Stimulated activated CD4-positive, alpha-beta T cell treated with anti-CD3 and anti-CD28 coated beads, Interleukin-1b, Interleukin-23, amount 100 ng/mL, for 1 hour (primary cell): ENCODE measurements at places on chromosomes 6 and 20.

DNA sequence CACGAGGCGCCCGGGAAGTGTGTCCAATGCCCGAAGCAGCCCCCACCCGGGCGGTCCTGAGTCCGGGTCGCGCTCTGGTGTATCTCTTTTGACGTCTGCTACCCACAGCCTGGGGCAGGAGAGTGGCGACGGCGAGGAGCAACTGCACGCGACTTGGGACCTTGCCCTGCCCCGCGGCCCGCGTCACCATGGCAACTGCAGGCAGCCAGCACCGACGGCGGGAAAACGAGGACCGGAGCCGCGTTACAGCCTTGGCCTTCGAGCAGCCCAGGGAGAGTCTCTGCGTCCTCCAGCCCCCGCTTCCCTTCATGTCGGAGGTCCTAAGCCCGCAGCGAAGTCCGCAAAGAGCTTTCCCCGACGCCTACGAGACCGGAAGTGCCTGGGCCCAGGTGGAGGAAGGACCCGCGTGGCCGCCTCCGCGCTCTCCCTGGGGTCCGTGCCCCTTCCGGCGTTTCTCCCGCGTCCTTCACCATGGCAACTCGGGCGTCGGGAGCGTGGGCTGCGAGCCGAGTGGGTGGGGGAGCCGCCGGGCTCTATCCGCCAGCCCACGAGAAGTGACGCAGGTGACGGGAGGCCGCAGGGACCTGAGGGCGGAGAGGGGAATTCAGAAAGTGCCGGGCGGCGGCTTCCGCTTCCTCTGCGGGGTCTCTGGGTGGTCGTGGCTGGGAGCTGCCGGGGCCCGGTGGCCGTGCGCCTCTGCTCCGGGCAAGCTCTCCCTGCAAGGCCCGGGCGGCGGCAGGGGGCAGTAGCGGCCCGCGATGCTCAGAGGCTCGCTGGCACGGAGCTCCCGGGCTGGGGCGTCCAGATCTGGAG lies 88.6 kb upstream of the TGM3 start:
- peak; percentile 56 for DNase-seq

DNA sequence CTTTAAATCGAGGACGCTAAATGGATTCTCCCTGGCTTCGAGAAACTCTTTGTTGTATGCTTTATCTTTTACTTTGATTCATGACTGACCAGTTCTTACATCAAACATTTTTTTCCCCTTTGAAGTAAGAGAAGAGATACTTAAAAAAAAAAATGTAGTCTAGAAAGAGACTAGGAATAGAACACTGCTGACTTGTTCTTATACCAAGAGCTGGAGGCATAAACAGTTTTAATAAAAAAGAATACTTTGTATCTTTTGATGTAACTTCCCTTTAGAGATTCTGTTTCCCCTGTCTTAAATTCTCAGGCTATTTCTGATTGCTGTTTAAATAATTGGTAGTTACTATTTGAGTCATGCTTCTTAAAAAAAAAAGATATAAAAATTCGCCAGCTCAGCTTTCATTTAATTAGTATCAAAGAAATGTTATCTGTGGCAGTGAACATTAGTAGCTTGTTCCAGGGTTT lies 4.8 kb downstream of the ASXL1 start:
- DNase-seq = no peak

GRCh38 chr20:19546648-19547047 lies 211.4 kb upstream of the RIN2 start:
- DNase-seq = no peak

GRCh38 chr20:52035977-52036376 lies 155.6 kb downstream of the ZFP64 start:
- no peak for DNase-seq

- no peak for DNase-seq
Observed at GRCh38 chr6:16386057-16386456, 147.7 kb downstream of the GMPR start.

DNA sequence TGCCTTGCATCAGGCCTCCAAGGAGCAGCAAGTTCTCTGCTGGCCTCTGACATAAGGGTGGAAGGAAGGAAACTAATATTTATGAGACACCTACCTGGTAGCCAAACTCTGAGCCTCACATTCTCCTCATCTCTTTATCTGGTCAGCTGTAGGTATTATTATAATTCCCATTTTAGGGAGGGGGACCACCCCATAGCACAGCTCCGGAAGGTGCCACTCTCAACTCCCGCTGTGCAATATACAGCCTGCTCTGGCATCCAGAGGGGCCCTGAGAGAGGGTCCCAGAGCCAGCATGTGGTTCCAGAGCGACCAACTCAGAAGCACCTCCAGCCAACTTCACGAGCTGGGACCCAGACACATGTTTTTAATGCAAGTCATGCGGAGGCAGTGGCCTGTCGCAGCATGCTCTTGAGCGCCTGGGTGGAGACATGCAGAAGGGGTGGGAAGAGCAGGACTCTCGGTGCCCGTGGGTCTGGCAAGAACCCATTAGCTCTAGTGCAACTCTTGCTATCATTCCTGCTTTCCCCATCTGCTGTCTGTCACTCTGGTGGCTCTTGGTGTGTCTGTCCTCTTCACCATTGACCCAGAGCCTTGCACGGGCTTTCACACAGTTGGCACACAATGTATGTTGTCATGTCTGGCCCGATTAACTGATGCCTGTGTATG lies 15.0 kb upstream of the MYMX start:
- DNase-seq = no peak

GRCh38 chr20:15111654-15112053 lies 774.2 kb upstream of the FLRT3 start:
- no peak for DNase-seq

GRCh38 chr6:31791324-31792089 lies 4.0 kb downstream of the VARS1 start:
- DNase-seq = no peak

DNA sequence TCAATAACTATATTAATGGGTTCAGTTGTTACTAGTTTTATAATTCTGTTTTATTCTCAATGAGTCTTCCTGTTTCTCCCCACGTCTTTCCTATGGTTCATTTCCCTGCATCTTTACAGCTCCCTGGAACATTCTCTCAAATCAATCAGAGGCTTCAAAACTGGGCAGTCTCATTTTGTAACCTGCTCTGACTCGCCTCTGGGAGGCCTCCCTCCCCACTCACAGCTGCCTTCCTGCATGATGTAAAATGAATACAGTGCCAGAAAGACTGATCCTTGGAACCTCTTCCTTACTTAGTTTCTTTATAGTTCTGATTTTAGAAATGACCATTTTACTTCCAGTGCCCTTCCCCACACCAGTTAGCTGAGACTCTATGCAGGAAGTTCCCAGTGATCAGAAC lies 103.9 kb downstream of the ESR1 start:
- no peak for DNase-seq

DNA sequence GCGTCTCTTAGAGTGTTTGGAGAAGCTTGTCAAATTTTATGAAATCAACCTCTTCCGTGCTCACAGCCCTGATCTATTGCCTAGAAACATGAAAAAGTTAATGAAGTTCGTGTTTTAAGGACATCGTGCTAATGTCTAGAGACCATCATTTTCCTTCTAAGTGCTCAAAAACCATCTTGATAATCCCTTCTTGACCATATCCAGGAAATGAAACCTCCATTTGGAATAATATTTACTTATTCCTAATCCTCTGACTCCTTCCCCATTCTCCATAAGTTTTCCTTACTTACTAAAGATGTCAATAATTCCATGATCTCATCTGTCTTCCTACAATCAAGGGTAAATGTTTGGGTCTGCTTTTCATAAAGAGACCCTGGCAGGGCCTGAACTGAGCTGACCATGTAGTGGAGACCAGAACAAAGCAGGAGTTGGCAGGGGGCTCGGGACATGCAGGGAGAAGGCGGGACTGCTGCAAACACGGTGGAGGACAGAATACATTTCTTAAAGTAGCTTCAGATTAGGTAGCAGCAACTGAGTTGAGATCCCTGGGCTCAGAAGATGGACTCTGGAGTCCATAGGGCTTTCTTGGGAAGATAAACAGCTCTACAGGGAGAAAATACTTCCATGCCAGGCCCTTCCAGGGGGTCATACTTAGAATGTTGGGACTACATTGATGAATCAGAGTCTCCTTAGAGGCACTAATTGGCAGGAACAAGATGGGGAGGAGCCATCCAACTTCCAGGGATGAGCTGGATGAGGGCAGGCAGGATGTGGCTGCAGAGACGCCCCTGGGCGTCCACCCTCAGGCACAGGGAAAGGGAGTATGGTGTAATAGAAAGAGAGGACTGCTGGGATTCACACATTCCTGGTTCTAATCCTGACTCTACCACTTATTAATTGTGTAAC lies 100.7 kb downstream of the RIN2 start:
- no peak for DNase-seq

GRCh38 chr20:36384022-36384619 lies 78.0 kb downstream of the DLGAP4 start:
- DNase-seq = no peak

- no peak for DNase-seq
Observed at GRCh38 chr6:150641398-150642139, 41.9 kb downstream of the PLEKHG1 start.

GRCh38 chr20:24741493-24742072 lies 207.5 kb upstream of the CST7 start:
- DNase-seq = no peak

GRCh38 chr6:144757730-144758129 lies 472.6 kb downstream of the UTRN start:
- DNase-seq = no peak

- DNase-seq = no peak
Observed at GRCh38 chr6:14828201-14828611, 417.7 kb upstream of the JARID2 start.
